Activated naive CD4-positive, alpha-beta T cell (primary cell): ENCODE measurements at places on chromosomes 16 and 17.

- DNase-seq = no peak
Observed at GRCh38 chr16:79041206-79041605, 559.3 kb downstream of the MAF start.

GRCh38 chr17:79666111-79666510 lies 55.3 kb upstream of the RBFOX3 start:
- DNase-seq = no peak

GRCh38 chr17:40564195-40564882 lies 933 bp downstream of the CCR7 start:
- DNase-seq = peak; percentile 30

DNA sequence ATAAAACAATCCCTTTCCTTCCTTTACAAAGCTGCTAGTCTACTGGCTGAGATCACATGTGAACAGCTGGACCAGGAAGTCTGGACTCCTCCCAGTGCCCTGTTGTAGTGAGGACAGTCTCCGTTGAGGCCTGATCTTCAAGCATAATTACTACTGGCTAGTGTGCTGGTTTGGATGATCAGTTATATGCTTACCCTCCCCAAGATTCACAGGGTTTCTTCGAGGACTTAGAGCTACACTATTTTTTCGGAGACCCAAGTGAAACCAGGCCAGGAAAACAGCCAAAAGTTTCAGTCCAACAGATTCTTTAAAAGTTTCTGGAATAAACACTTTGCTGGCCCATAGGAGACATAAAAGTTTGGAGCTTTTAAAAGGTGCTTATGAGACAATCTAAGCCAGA lies 194.9 kb upstream of the CDH11 start:
- no peak for DNase-seq

DNA sequence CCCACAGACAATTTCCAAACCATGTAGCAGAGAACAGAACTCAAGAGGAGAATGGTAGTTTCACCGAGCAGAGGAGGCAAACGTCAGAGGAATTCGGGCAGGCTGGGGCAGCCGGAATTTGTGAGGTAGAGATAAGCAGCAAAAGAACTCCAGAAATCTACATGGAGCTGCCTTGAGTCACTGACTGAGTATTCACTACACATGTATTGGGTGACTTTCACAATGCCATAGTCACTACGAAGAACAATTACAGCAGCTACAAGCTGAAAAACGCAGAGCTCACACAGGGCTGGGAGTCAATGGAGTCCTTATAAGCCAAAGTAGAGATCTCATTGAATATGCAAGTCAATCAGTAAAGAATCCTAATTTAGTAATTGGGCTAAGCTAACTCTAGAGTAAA lies 13.4 kb downstream of the CMC2 start:
- no peak for DNase-seq

- DNase-seq = peak; percentile 19
Observed at GRCh38 chr17:4940555-4941318, 669 bp downstream of the RNF167 start.

GRCh38 chr17:77604301-77604972 lies 354.1 kb upstream of the TNRC6C start:
- no peak for DNase-seq

DNA sequence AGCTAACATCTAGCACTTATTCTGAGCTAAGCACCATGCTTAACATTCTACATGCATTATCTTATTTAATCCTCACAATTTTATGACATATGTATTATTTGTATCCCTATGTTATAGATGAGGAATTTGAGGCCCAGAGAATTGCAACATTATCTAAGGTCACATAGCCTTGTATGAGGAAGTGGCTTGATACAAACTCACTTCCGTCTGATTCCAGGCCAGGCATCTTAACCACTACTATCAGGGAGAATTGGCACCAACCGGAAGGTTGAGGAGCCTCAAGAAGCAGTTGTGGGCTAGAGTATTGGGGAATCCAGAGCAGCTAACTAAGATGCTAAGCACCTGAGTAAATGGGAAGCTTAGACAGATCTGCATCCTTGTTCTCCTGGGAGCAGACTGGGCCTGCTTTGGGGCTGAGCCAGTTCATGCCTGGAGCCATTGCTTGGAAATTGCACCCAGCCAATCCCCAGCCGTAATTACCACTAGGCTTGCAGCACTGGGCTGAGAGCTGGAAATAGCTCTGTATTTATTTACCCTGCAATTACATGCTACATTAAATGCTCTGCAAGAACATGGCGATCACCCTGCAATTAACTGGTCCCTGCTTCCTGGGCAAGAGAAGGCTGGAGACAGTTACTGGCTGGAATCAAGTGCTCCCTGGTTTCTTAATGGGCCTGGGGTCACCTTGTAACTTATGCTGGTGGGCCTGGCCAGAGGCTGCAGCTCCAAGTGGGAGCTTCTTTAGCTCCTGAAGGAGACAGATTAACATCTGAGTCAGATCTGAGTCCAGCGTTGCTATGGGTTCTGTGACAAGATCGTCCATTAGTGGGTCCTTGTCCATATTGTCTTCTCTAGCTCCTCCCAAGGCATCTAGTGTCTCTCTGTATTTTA lies 273.1 kb upstream of the CCL2 start:
- DNase-seq = no peak

DNA sequence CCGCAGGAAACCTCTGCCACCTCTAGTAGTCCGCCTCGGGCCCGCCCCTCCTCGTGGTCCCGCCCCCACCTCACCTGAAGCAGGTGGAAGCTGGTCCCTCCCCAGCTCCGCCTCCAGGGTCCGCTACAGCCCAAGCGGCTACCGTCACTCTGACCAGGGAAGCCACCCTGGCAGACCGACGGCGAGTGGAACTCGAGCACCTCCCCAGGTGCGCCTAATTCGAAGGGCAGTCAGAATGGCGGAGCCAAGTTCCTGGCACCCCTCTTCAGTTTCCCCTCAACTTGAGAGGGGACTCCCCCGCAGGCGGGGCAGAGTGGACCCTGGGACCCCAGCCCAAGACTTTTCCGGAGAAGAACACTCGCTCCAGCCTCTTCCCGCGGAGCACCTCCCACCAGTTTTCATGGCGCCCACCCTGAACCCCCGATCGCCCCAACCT lies 507 bp downstream of the FHOD1 start:
- DNase-seq = no peak

DNA sequence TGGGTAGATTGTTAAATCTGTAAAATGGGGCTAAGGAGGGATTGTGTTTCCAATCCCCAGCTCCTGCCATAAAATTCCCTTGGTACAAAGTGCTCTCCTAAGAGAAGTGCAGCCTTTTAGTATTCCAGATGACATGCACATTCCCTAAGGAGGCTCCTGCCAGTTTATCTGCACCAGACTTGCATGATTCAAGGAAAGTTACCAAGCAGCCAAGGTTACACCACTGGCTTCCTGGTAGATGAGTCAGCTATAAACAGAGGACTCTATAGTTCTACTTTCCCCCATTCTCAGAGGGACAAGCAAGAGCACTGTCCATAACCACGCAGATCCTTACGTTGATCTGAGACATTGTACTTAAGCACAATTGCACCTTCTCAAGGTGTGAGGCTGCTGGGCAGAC lies 1.9 kb downstream of the CALB2 start:
- no peak for DNase-seq

GRCh38 chr16:72425571-72426341 lies 253.8 kb upstream of the PMFBP1 start:
- DNase-seq = no peak

DNA sequence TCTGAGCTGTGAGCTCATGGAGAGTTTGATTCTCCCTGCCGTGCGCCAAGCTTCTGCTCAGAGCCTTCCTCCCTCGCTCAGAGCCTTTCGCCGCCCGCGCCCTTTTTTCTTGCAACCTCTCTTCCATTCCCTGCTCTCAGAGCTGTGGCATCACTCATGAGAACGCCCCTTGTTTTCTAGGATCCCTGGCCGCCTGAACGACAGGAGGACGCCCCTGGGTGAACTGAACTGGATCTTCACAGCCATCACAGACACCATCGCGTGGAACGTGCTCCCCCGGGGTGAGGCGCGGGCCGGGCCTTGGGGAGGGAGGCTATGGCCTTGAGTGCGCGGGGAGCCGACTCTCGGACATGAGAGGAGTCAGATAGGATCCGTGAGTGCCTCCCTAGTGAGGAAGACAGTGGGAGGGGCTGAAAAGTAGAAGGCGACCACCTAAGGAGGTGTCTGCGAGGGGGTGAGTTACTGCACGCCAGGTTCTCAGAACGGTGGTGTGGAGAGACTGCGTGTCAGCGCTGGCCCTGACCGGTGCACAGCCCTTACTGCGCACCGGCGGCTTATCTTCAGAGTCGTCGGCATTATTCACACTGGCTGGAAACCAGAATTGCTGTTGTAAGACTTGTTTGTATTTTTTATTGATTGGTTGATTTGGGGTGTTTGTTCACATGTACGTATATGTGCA lies 169.5 kb upstream of the CHMP6 start:
- no peak for DNase-seq

DNA sequence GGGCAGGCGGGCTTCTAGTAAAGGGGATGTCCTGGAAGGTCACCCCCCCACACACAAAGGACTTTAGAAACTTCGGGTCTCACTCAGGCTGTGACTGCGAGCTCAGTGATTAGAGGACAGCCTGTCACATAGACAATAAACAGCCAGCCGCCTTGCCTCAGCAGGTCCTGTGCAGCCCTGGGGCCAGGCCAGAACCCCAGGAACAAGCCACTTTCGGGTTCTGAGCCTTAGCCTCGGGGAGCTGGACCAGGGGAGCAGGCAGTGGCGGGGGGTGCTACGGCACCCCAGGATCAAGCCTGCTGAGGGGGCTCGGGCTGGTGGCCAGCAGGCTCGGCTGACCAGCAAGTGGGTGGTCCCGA lies 1.1 kb downstream of the GAS7 start:
- no peak for DNase-seq

- no peak for DNase-seq
Observed at GRCh38 chr16:82224821-82225220, 54.8 kb upstream of the MPHOSPH6 start.

GRCh38 chr16:3074860-3075522 lies 9.6 kb downstream of the IL32 start:
- no peak for DNase-seq

DNA sequence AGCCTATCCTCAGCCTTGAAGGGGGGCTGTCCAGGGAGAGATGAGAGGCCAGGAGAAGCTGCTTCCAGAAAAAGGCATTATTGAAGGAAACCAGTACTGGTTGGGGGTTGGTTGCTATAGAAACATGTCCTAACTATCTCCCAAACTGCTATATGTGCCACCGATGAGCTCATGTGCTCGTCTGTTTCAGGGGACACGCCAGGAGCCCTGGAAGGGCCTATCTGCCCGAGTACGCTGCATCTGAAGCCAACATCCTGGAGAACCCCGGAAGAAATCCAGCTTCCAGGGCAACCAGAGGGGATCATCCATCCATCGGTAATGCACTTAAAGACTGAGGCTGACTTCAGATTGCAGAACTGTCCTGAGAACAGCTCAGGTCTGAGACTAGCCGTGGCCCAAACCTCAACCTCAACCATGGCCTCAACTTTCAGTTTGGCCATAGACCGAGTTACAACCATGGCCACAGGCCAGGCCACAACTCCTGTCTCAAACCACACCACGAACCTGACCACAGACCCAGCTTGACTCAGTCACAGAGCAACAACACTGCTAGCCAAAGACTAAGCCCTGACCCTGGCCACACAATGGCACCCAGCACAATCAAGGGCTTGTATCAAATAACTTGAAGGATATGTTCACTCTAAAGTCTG lies 10.2 kb downstream of the PITPNM3 start:
- DNase-seq = no peak

- no peak for DNase-seq
Observed at GRCh38 chr17:80124351-80124981, 22.5 kb downstream of the EIF4A3 start.

DNA sequence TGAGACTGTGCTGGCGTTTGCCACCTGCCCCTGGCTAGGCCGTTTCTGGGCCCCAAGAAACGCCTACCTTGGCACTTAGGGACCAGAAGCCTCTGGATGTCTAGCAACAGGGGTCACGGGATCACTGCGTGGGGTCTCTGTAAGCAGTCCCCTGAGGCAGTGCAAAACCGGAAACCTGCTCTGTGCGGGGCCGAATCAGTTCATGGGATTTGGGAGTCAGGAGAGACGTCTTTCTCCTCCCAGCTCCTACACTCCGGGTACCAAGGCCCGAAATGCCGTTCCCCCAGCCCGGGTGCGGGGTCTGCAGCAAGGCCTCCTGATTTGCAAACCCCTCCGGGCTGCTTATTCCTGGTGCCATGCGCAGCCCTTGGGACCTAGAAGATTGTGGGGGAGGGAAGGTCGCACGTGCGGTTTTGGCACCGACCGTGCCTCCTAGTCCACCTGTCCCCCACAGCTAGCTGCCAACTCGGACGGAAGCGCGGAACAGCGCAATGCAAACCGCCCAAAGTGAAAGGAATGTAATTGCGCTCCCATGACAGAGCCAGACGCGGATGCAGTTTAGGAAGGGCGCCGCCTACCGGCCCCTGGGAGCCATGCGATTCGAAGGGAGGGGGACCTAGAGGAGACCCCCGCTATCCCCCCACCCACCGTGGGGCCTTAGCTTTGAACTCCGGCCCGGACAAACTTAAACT lies 6.5 kb downstream of the IRX5 start:
- DNase-seq = no peak

DNA sequence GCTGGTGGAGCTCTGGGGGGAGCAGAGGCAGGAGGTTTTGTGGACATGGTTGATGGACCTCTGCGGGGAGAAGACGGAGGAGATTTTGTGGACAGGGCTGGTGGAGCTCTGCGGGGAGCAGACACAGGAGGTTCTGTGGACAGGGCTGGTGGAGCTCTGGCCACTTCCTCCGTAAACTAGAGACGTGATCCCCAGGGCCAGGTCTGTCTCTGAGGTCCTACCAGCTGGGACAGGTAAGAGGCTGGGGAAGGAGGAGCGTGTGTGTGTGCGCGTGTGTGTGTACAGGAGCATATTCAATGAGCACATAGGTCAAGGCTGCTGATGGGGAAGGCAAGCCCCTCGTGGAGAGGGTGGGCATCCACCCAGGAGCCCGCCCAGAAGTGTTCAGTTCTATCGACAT lies 20.6 kb downstream of the RPH3AL start:
- no peak for DNase-seq

DNA sequence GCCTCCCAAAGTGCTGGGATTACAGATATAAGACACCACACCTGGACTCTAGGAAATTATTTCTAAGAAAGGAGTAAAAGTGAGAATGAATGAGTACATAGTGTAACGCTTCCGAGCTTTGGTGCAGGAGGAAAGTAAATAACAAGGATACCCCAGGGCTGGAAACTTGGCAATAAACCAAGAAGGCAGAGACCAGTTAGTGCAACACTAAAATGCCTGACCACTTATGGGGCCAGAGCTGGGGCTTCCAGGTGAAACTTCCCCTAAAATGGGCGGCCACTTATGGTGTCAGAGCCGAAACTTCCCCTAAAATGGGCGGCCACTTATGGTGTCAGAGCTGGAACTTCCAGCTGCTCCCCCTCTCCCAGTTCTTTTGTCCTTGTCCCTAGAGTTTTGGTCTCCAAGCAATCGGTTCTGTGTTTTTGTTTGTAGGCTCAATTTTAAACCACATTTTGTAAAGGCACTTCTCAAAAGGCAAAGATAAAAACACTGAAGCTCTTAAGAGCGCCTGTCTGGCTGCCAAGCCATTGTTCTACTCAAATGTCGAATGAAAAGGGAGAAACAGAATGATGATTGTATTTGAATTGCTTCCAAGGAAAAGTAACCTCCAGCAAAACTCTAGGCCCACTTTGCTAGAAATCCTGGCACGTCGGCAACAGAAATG lies 63.9 kb downstream of the NXN start:
- no peak for DNase-seq

- no peak for DNase-seq
Observed at GRCh38 chr16:11099672-11100205, 155.4 kb downstream of the CLEC16A start.

- DNase-seq = peak; percentile 79
Observed at GRCh38 chr17:5419959-5420653, at the start of gene RPAIN. Gene RPAIN (plus strand): TSS chr17:5420182. CDS start chr17:5420211, 29 bp downstream.
